Stimulated activated naive CD4-positive, alpha-beta T cell (primary cell): ENCODE measurements at places on chromosomes 5 and 9.
A peak's percentile ranks its signal among the peaks of the same experiment; 100 is the strongest.

DNA sequence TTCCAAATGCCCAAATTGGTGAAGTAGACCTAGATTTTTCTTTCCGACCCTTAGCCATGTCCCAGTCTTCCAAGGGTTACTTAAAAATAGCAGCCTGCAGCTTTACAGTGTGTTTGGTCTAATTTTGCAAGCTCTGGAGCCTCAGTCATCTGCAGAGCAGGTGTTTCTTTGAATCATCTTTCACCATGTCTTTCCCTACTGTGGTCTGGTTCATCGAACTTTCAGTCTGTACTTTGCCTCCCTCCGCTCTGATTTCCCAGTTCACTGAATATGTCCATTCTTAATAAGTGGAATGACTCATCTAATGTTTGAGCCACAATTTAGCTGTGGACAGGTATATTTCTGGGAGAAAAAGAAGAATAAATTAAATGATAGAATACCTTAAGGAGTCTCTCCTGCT lies 1060.7 kb downstream of the EFNA5 start:
- DNase-seq: no peak

- peak; percentile 52 for DNase-seq
Observed at GRCh38 chr9:131668439-131669268, 71.2 kb downstream of the RAPGEF1 start.

DNA sequence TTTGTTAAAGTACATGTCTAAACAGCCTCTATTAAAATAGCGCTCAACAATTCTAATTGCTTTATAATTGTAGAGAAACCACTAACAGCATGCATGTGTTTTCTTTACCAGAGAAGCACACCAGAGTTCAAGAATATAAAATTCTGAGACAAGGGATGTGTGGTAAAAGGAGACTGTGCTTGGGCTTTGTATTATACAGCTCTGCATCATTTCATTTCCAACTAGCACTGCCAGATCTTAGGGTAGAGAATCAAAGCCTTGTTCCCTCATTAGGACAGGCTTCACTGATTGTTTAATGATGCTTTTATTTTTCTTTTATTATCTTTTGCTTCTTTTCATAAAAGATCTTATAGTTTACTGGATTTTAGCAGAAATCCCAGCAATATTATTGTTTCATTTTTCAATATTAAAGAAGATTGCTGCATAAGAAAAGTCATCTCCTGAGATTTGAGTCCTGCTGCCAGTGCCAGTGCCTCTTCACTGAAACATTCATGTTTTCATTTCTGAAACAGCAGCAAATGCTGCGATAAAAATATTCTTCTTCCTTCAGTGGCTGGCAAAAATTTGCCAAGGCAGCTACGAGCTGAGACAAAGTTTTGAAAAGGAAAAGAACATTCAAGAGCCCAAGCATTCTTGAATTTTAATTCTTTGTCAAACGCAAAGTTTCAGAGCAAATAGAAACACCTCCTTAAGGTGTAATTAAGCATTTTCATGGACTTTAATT lies 491.0 kb upstream of the PIK3R1 start:
- DNase-seq: no peak

DNA sequence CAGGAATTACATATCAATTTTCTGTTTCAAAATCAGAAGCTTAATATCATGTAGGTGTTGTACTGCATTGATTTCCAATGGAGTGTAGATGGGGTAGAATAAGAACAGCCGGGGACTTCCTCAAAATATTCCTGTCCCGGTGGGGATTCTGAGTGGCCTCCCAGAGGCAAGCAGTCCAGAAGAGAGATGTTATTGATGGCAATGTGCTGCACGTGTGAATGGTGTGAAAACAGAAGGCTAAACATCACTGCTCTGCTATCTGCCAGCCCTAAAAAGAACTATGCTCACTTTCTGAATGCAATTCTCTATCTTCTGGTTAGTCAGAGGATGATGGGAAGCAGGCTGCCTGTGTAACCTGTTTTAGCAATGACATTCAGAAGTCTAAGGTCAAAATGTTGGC lies 91.0 kb upstream of the CKMT2 start:
- no peak for DNase-seq

DNA sequence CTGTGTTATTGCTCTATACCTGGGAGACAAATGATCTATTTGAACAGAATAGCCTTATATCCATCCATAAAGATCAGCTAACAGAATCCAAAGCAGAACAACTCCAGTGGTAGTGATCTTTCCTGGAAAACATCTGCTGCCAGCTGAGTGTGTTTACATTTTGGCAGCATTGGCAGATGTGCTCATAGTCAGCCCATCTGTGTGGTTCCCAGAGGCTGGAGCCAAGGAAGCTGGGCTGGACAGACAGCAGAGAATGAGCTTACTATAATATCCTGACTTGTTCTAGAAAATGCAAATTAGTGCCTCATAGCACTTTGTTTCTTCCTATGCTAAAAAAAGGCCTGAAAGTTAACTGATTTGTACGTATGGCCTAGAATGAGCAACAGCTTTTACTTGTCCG lies 99.7 kb downstream of the ST8SIA4 start:
- no peak for DNase-seq

GRCh38 chr9:126838055-126838811 lies 22.2 kb upstream of the ZBTB34 start:
- no peak for DNase-seq

- DNase-seq: no peak
Observed at GRCh38 chr9:5536684-5537083, 26.4 kb downstream of the PDCD1LG2 start.

DNA sequence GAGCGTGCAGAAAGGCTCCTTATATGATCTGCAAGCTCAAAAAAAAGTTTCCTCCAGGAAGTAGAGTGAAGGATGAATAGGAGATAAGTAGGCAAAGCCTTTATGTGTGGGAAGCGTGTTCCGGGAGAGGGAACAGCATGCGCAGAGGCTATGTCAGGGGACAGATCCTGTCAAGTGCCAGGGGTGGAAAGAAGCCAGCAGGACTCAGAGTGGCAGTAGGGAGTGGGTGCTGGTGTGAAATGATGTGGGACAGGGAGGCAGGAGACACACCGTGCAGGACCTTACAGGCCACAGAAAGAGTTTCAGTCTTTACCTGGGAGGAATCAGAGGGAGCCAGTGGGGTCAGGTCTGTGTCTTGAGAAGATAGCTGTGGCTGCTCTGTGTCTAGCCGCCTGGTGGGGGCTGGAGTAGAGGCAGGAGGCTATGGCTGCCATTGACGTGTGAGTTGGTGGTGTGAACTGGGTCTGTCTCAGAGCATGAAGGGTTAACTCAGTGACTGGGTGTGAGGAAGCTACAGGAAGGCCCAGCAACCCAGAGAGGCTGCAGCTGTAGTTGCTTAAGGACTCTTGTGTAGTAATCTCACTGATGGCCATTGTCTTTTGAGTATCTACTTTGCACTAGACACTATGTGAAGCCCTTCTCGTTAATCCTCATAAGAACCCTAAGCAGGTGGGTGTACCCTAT lies 71.3 kb downstream of the PPARGC1B start:
- DNase-seq: no peak

DNA sequence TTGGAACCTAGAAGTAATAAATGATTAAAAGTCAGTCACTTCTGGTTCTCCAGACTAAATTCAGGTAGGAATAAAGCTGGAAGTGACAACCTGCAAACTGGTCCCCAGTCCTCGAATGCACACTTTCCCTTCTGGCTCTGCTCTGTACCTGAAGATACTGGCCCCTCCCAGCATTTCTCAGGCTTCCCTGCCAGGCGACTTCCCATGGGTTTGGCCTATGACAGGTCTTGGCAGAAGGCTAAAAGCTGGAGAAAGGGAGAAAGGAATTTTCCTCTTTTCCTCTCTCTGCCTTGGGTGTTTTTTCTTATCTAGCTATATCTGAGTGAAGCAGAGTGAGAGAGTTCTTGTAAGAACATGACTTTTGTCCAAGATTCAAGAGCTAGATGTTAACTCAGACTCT lies 1005.7 kb downstream of the DTWD2 start:
- DNase-seq: no peak

- DNase-seq: no peak
Observed at GRCh38 chr9:114779352-114779845, 26.4 kb downstream of the TNFSF15 start.

- no peak for DNase-seq
Observed at GRCh38 chr5:103224894-103225246, 33.7 kb upstream of the MACIR start.

DNA sequence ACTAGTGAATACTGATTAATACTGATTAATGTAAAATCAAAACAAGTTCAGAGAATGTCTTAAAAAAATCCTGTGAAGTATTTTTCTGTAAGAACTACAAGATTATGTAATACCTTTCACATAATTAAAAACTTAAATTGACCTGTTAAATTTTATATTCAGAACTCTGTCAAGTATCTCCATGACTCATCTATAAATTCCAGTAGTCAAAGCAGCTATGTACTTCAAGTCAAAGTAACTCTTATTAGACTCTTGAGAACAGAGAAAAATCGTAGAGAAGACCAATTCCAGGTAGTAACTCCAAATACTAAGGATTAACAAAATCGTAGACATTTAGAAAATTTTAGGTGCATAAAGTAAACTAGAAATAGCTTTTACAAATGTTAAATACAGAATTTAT lies 77.1 kb downstream of the HOMER1 start:
- DNase-seq: no peak

GRCh38 chr5:36056422-36056821 lies 10.3 kb downstream of the UGT3A2 start:
- DNase-seq: no peak

- no peak for DNase-seq
Observed at GRCh38 chr5:156053056-156053455, 273.9 kb upstream of the SGCD start.

DNA sequence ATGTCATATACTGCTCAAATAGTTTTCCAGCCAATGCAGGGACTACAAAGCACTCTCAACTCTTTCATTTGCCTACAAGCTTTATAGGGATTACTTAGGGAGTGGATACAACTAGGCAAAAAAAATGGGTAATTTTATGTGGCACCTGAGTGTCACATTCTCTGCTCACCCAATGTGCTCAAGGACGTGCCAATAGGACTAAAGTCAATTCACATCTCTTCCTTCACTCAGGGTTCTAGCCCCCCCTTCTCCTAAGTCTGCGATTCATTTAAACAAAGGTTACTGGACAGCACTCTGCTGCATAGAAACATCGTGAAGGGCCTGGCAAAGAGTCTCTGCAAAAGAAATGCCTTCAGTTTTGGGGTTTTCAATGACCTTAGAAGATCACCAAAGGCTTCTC lies 142.3 kb downstream of the TSSK1B start:
- DNase-seq: no peak

GRCh38 chr5:61330845-61331406 lies 1.1 kb upstream of the ZSWIM6 start:
- DNase-seq: peak; percentile 69
